ENCODE measurements at places on chromosomes 13 and 19.

GRCh38 chr19:57506163-57506562, 6.4 kb downstream of the ZNF773 start:
- no peak for DNase-seq

GRCh38 chr13:109254274-109254673, 532.1 kb downstream of the IRS2 start:
- no peak for DNase-seq

GRCh38 chr19:28289295-28290063, 923.5 kb downstream of the UQCRFS1 start:
- no peak for DNase-seq

GRCh38 chr19:7533281-7533885, 2.1 kb upstream of the PNPLA6 start:
- no peak for DNase-seq

GRCh38 chr13:96112936-96113335, 23.0 kb downstream of the HS6ST3 start:
- DNase-seq, result no peak

DNA sequence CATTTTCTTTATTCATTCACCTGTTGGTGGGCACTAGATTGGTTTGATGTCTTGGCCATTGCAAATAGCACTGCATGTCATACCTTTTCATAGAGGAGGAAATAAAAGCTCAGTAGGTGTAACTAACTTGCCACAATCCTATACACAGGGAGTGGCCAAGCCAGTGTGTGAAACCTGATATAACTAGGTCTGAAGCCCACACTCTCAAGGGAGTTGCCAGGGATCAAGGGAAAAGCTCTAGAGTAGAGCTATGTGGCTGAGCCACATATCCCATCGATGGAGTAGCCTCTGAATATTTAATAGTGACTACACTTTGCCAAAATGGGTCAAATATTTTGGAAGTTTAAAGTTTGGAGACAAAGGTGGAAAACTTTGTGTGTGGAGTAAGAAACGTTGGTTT, 66.1 kb upstream of the TSHZ3 start:
- no peak for DNase-seq

DNA sequence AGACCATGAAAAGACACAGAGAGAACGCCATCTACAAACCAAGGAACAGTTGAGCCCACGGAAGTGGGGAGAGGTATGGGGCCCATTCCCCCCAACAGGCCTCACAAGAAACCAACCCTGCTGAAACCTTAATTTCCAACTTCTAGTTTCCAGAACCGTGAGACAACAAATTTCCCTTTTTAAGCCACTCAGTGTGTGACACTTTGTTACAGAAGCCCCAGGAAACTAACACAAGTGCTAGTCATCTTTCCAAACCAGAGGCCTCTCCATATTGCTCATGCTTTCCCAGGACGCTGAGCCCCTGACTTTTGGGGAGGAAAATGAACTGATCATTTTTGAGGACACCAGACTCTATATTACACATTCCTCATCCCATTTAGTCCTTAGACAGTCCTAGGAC, 186.8 kb downstream of the NUFIP1 start:
- DNase-seq, result no peak

- no peak for DNase-seq
Observed at GRCh38 chr13:99307247-99307646, at the start of gene GPR183. TSS of gene GPR183 (minus strand) at chr13:99307399. CDS start at chr13:99296145, 11,254 bp downstream.

- DNase-seq, result no peak
Observed at GRCh38 chr13:73140801-73141200, 82.0 kb downstream of the KLF5 start.

- DNase-seq, result no peak
Observed at GRCh38 chr19:48541813-48542212, 10.2 kb upstream of the SULT2B1 start.

DNA sequence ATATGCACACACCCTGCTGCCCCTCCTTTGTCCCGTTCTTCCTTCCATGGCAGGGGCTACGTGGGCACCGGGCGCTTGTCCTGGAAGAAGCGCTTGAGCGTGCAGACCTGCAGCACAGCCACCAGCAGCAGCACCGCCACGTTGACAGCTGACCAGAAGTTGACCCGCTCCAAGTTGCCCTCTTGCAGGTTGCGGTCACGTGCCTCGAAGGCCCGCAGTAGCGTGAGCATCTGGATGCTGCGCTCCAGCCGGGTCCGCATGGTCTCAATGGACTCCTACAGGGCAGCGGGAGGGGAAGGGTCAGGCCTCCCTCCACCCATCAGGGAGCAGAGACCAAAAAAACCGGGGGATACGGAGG, 3.1 kb downstream of the TMED1 start:
- no peak for DNase-seq

- DNase-seq, result no peak
Observed at GRCh38 chr19:1237027-1237659, 662 bp downstream of the CBARP start.

- no peak for DNase-seq
Observed at GRCh38 chr13:60881507-60881906, 484.5 kb downstream of the TDRD3 start.

- no peak for DNase-seq
Observed at GRCh38 chr13:107680115-107680514, 535.2 kb downstream of the LIG4 start.

- DNase-seq, result no peak
Observed at GRCh38 chr13:28117689-28118377, 17.5 kb upstream of the FLT3 start.

GRCh38 chr19:3284759-3285646, 60.5 kb downstream of the CELF5 start:
- peak; percentile 70 for DNase-seq

GRCh38 chr13:76632401-76633044, 253.7 kb downstream of the KCTD12 start:
- no peak for DNase-seq

- DNase-seq, result no peak
Observed at GRCh38 chr19:32581705-32582179, 752 bp downstream of the PDCD5 start.

DNA sequence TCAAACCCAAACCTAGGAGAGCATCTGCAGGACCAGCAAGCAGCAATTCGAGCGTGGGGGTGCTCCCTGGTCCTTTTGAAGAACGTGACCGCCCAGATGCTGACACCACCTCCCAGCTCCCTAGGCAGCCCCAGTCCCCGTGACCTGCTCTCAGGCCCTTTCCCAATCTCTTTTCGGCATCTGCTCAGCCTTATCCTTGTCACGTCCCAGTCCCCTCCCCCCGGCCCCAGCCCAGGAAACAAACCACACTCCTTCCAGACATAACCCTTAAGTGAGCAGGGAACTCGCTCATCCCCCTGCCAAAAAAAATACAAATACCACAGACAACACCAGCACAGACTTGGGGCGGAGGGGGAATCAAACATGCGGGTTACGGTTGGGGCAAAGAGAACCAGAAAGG, 3.3 kb downstream of the MLLT1 start:
- DNase-seq, result no peak

- DNase-seq, result peak; percentile 14
Observed at GRCh38 chr19:2266183-2266993, 10.2 kb upstream of the JSRP1 start.

GRCh38 chr19:42323852-42324654, 1.4 kb upstream of the MEGF8 start:
- DNase-seq, result no peak

- DNase-seq, result no peak
Observed at GRCh38 chr19:5152013-5152763, 183.3 kb downstream of the KDM4B start.

DNA sequence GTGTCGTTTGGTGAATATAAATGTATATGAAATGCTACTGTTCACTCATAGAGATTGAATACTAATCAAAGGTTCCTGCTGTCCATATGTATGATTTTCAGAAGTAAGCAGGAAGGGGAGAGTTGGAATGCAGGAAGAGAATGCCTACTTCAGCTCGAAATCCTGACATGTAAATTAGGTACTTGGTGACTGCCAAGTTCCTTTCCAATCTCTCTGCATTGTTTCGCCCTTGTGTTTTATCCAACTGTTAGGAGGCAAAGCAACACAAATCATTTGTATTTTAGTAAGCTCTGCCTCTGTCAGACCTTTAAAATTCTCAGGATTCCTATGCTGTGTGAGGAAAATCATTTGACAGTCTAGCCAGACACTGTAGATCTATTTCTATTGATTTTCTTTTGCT, 9.0 kb downstream of the STARD13 start:
- DNase-seq, result no peak

- DNase-seq, result no peak
Observed at GRCh38 chr13:40960716-40961115, 58.4 kb downstream of the ELF1 start.

DNA sequence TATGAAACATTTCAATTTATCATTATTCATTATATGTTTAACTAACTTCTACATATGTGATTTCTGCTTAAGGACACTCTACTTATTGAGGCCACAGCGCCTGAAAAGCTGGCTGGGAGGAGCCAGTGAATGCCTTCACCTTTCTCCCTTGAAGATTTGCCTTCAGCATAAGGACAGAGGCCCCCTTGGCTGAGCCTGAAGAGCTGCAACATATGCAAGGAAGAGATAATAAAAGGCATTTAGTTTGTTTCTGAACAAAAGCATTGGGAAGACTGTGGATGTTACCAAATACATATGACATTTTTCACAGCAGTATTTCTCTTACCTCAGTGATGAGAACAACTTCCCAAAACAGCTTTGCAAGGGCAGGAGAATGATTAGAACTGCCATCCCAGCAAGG, 92.1 kb downstream of the ABCC4 start:
- no peak for DNase-seq

GRCh38 chr19:49231804-49232203, 74.2 kb downstream of the TRPM4 start:
- DNase-seq, result no peak

GRCh38 chr19:24063295-24063694, 23.7 kb upstream of the ZNF254 start:
- DNase-seq, result no peak

DNA sequence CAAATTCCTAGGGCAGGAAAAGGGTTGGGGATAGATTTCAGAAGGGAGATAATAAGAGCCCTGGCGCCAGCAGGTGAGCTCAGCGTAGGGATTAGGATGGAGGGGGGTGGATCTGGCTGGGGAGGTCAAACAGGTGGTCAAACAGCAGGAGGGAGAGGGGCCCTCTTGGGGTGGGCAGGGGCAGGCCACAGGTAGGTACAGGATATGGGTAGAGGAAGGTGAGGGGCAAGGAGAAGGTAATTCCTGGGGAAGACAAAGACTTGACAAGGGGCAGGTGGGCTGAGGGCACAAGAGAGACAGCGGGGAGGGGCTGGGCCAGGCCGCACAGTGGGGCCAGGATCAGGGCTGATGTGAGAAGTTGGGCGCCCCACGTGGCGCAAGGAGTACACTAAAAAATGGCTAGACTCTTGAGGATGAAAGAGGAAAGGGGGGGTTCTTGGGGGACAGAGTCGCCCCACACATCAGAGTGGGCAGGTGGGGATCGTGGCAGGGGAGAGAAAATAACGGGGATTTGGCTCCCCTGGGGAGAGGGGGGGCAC, 713 bp downstream of the KRI1 start:
- peak; percentile 52 for DNase-seq

- no peak for DNase-seq
Observed at GRCh38 chr13:28655561-28655960, 3.4 kb upstream of the POMP start.

DNA sequence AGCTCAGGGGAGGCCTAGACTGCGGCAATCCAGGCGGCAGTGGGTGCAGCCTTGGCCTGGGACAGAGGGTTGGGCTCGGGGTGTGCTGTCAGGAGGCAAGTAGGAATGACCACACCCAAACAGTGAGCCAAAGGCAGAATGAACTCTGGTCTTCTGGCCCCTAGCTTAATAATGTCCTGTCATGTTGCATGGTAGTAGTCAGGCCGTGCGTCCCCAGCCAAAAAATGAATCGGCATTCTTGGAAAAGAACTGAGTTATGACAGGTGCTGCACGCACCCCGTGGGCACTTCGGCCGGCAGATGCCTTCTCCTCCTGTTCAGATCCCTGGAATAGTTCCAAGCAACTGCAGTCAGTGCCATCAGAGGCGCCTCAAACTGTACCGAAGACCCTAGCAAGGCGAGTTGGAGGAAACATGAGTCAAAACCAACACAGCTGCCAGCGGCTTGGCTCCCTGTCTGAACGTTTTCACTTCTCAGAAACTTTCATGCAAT, 55.9 kb downstream of the ATP7B start:
- DNase-seq, result no peak

All from effector CD8-positive, alpha-beta T cell (primary cell).